ENCODE measurements at places on chromosomes 13 and 19. TPM values are rescaled to one million over a fixed set of nuclear protein-coding genes. Genes with fewer than 3 reads are reported as not detected.
A peak's percentile ranks its signal among the peaks of the same experiment; 100 is the strongest.

ONECUT3 gene
- total RNA-seq, result 0.26 TPM

PDE4C gene
- 0.26 TPM for total RNA-seq

- H3K27me3 ChIP-seq, result no peaks in the 10 kb centered on the region
- H3K4me1 ChIP-seq, result peaks cover 32% of the 10 kb centered on the region
- H3K27ac ChIP-seq, result peak overlapping the region; percentile 54
- DNase-seq, result no peak
- H3K36me3 ChIP-seq, result no peaks in the 10 kb centered on the region
- peak overlapping the region; percentile 97 for H3K4me3 ChIP-seq
Measured at GRCh38 chr19:10929402-10929794, 787 bp downstream of the TIMM29 start.

GRCh38 chr13:34578471-34578870, 363.6 kb upstream of the NBEA start:
- no peak for DNase-seq
- H3K27me3 ChIP-seq, result no peaks in the 10 kb centered on the region
- H3K36me3 ChIP-seq, result no peaks in the 10 kb centered on the region
- no peak overlapping the region for H3K27ac ChIP-seq
- no peak overlapping the region for H3K4me3 ChIP-seq

Measured in body of pancreas (tissue), 4 donors.